ENCODE measurements at places on chromosomes 4 and X.

GRCh38 chrX:133493366-133493765, 78.1 kb upstream of the GPC4 start:
- DNase-seq: no peak

DNA sequence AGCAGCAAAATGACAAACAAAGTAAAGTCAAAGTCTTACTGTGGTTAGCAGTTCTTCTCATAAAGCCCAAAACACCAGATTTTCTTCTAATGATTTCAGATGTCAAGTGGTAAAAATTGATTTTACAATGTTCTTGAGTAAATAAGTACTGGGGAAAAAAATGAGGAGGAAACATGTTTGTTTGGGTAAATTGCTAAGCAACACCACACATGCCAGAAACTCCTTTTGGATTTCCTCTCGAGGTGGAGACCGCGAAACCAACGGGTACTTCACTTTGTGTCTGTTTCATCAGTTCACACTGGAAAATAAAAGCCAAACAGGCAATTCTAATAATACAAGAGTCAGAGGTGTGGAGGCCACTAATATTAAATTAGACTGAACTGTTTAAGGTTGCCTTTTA, 4.6 kb upstream of the PKD2 start:
- DNase-seq: no peak

DNA sequence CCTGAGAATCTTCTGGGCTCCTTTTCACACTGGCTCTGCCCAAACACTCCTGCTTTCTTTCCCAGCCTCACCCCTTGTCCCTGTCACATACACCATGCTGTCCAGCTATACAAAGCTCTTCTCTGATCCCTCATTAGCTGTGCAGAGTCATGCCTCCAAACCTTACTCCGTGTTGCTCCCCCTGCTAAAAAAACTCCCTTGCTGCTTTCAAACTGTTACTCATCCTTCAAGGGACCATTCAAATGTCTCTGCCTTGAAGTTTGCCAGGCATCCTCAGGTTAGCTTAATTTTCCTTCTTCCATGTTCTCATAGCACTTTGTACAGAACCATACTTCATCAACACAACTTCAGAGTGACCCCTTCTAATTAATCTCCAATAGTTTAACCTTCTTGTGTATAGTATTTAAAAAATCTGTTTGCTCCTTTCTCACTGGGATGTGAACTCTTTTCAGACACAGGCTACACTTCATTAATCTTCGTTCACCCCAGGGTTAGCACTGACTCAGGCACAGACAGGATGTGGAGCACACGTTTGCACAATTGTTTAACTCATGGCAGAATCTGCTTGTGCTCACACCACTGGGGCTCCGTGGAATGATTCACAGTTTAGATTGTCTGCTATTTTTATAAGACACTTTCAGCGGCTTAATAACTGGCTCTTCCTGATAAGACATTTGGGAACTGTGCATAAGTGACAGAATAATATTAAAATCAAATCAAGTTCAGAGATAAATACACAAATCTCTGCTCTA, 21.4 kb upstream of the SEL1L3 start:
- no peak for DNase-seq

- DNase-seq: no peak
These were observed 60.5 kb upstream of the TAB3 start for GRCh38 chrX:30949554-30949953.
